ENCODE measurements at places on chromosomes 5 and 9.

DNA sequence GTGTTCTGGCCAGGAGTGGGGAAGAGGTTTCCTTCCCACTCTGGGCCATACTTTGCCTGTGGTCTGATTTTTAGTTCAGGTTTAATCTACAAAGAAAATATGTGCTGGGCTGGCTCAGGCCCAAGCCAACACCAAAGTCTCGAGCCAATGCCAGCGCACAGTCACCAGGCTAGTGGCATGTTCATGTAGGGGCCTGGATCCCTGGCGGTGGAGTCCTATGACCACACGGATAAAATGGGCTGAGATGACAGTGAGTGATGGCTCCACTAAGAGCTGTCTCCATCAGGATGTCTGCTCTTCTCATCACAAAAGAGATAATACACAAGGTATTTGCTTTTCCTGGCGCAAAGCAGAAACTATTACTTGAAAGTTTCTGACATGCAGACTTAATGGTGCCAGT, 92.9 kb upstream of the PTPN3 start:
- DNase-seq: no peak

- no peak for DNase-seq
Observed at GRCh38 chr9:135065151-135065550, 22.3 kb upstream of the OLFM1 start.

DNA sequence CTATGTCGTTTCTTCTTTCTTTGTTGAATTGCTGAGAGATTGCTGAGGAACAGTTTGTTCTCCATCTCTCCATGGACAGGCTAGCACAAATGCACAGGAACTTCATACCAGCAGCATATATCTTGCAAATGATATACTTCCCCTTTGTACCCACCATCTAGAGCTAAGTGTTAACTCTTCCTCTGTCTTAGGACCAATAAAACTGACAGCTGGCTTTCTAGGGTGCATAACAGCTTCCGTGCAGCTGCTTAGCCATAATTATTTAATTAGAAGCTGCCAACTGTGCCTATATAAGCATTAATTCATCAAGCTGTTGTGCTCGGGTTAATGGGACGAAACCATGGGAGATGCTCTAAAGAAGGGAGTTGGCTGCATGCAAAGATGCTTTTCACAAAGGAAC, 38.7 kb downstream of the KCTD16 start:
- DNase-seq: no peak

GRCh38 chr5:77390221-77390620, 101.9 kb downstream of the WDR41 start:
- no peak for DNase-seq

GRCh38 chr5:2272039-2272438, 389.3 kb upstream of the IRX4 start:
- no peak for DNase-seq

GRCh38 chr5:60023255-60023654, 129.7 kb upstream of the PDE4D start:
- no peak for DNase-seq

DNA sequence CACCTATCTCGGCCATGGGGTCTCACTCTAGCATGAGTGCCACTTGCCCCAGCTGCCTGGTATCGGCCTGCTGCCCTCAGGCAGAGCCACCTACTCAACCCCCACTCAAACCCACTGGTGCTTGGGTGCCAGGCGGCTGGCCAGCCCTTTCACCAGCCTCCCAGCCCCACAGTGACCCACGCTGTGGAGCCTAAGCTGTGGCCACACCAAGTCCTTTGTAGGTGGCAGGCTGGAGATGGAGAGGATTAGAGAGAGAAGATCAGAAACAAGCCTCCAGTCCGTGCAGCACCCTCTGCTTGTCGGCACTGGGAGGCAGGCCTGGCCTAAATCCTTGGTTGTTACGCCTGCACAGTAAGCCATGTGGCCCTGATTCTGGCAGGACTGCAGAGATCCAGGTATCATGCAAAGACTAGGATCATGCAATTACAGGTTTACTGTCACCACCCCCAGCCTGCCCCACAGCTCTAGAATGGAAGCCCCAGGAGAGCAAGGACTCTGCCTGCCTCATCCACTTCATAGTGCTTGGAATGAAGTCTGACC, 171.7 kb downstream of the COL23A1 start:
- DNase-seq: no peak

GRCh38 chr5:176603091-176603490, 6.9 kb downstream of the GPRIN1 start:
- DNase-seq: no peak

DNA sequence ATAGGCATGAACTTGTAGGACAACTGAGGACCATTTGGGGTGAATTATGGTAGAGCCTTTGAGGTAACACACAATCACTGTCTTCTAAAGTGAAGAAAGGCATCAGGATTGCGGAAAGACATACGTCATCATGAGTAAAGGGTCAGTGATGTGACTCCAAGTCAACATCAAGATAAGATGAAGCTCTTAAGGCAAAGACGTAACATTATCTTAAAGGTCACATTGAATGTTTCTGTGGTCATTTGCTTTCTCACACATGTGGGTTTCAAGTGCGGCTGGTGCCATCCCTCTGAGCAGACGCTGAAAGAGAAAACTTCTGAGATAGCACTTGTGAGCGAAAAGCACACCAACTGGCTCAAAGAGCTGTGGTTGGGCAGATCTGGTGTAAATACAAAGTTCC, 63.3 kb upstream of the GRAMD2B start:
- no peak for DNase-seq

- DNase-seq: no peak
Observed at GRCh38 chr9:113656771-113657670, 193.5 kb downstream of the RGS3 start.

- DNase-seq: no peak
Observed at GRCh38 chr5:38420246-38420645, 136.2 kb downstream of the LIFR start.

GRCh38 chr5:54037205-54037604, 273.2 kb downstream of the ARL15 start:
- DNase-seq: no peak

GRCh38 chr9:126471084-126471624, 142.6 kb upstream of the LMX1B start:
- no peak for DNase-seq

All from HuH-7.5 (cell line).